ENCODE measurements at places on chromosomes 4 and X.
A peak's percentile ranks its signal among the peaks of the same experiment; 100 is the strongest.

GRCh38 chr4:184891816-184892397 is 66.1 kb upstream of the ACSL1 start:
- DNase-seq = no peak

DNA sequence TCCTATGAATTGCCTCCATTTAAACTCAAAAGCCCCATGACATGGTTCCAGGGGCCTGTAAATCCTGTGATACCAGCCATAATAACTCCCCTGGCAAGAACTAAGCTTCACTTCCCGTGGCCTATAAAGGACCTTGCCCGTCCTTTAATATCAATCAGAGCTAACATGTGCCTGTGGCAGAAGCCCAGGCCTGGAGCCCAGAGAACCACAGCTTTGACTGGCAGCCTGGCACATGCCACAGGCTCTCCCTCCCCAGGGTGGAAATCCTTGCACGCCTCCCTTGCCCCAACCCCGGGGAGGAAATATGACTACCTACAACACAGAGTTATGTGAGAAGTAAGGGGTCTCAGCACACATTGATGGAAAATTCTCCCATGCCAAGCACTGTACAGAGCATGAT is 287.4 kb downstream of the RAB28 start:
- DNase-seq = no peak

DNA sequence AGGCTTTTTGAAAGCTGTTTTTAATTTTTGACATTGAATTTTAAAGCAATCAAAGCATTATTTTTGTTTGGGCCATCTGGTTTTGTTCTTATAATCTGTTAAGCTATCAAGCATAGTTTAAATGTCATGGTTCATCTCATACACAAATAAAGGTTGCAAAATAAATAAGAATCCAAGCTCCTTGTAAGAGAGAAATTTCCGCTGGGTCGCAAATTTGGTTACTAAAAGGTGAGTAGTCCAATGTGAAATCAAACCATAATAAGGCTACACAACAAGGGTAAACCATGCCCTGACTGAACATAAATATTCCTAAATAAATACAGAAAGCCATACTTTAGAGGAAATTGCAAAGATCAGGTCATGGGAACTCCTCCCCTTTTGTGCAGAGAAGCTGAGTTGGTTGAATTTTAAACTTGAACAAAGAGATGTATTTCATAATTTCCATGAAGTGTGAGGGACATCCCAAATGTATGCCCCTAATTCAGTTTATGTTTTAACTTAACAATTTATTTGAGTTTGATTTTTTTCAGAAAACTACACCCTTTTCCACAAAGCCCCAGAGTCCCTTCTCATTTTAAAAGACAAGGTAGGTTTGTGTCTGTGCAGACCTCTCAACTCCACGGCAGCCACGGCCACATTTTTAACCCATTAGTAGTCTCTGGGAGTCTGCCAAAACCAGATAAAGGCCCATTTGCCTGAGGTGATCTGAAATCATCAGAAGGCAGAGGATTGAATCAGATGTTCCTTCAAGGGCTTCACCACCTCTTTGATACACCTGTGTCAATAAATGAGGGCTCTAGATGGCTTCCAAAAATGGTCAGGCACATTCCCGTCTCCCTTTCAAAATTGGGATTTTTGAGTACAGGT is 85.2 kb downstream of the PLAC1 start:
- DNase-seq = no peak

DNA sequence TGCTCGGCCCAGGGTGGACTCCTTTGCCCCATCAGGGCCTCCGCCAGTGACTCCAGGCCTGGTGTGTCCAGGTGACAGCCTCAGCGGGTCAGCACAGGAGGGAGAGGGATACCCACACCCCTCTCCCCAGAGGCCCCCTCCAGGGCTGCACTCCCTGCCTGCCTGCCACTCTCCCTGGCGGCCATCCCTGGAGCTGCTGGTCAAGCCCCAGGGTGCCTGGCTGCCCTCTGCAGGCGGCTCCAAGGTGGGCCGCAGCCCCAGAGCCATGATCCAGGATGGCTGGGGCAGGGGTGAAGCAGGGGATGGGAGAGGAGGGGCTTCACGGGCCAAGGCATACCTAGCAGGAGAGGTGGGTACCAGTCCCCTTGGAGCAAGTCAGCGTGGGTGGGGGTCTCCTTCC is 3.8 kb downstream of the FGFRL1 start:
- peak; percentile 19 for DNase-seq

GRCh38 chr4:81648576-81649275 is 177.0 kb upstream of the RASGEF1B start:
- DNase-seq = no peak

Data from K562 (cell line).